ENCODE measurements at places on chromosomes 13 and 19.

DNA sequence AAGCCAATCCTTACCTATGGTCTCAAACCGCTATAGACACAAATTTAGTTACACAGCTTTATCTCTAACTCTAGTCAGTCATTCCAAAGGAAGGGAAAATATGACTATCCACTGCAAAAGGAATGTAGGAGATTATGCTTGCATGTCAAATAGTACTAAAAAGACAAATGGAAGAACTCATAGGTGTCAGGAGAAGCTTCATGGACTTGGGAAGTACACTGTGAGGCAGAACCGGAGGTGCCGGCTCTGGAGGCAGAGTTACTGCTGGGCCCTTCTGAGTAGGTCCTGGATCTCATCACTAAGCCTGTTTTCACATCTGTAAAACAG lies 97.5 kb downstream of the FOXO1 start:
- no peak for DNase-seq

DNA sequence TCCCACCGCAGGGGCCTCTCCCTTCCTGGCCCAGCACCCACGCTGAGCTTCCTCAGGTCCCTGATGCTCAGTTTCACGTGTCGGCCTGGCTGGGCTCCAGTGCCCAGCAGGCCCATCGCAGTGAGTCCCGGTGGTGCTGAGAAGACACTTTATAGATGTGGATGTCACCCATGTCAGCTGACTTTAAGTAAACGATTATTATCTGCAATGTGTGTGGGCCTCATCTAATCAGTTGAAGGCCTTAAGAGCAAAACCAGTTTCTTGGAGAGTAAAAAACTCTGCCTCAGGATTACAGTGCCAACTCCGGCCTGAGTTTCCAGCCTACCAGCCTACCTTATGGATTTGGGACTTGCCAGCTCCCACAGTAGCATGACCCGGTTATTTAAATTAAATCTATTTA lies 17.3 kb upstream of the SMIM17 start:
- no peak for DNase-seq

DNA sequence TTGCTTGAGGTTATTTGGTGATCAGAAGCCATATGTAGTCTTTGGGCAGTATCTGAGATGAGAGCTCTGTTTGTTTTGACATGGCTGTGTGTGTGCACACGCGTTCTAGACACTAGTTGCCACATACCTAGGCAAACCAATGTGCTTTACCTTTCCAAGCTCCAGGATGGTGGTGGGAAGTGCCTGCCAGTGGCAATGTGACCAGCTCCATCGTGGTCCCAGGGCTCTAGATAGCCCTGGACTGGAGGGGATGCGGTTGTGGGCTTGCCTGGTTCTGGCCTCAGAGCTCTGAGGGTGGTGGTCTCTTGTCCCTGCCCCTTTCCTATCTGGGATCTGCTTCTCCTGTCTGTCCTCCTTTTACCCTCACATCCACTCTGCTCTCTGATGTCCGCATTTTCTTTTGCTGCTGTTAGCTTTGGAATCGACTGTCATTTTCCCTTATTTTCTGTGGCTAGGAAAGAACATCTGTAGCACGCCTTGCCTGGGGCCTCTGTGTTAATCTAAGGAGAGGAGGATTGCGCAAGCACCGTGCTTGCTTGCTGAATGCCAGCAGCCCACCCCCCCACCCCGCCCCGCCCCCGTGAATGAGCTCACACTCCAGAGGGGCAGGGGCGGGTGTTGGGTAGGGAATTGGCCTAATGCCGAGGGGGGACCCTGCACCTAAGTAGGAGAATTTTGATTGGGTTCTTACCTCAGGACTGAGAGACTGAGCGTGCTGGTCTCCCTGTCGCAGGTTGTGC lies 89.5 kb downstream of the ARHGEF7 start:
- no peak for DNase-seq

DNA sequence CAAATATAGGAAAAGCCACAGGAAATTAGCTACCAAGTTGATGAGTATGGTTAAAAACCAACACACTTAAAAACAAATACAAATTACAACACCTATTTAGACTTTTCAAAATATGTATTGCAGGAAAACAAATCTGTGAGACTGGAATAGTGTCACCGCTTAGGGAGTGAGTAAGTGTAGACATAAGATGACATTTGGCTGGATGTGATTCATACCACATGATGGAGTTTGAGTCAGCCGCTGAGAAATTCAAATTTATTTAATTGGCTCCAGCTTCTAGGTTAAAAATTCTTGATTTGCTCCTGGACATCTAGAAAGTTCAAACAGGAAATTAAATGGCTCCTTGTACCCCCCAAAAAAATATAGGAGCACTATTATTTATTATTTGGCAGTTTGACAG lies 531.7 kb downstream of the SLITRK1 start:
- no peak for DNase-seq

DNA sequence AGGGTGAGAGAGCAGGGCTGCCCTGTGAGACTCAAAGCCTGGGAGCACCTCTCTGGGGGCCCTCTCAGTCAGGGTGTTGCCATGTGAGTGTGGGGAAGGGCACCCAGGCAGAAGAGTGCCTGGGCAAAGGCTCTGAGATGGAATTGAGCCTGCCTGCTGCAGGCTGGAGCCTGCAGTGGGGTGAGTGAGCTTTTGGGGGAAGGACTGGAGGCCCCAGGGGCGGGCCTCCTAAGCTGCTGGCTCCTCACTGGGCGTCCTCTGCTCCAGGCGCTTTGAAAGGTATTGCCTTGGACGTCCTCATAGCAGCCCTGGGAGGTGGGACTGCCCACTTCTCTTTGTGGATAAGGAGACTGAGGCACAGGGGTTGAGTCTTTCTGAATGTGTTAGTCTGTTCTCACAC lies 60.3 kb downstream of the ARHGEF7 start:
- DNase-seq, result no peak

DNA sequence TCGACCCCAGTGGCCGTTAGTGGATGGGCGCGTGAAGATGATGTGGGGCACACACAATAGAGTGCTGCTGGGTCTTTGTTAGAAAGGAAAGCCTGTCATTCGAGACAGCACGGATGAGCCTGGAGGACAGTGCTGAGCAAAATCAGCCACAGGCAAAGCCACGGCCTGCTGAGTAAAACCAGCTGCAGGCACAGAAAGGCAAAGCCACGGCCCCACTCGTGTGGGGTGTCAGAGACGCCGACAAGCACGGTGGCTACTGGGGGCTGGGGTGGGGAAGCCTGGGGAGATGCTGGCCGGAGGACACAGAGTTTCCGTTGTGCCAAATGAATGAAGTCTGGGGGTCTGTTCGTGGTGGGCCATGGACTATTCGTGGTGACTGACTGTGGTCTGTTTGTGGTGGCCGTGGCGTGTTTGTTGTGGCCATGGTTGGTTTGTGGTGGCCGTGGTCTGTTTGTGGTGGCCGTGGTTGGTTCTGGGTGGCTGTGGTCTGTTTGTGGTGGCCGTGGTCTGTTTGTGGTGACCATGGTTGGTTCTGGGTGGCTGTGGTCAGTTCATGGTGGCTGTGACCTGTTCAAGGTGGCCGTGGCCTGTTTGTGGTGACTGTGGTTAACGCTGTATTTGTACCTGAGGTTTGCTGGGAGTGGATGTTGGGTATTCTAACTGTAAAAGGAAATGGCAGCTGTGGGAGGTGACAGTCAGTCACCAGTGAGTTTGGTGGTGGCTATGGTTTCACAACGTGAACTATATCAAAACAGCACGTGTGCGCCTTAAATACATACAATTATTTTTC lies 36.3 kb downstream of the MCF2L start:
- no peak for DNase-seq

GRCh38 chr19:30545752-30546151 lies 173.6 kb downstream of the ZNF536 start:
- DNase-seq, result no peak

GRCh38 chr13:66844933-66845332 lies 385.2 kb downstream of the PCDH9 start:
- no peak for DNase-seq

DNA sequence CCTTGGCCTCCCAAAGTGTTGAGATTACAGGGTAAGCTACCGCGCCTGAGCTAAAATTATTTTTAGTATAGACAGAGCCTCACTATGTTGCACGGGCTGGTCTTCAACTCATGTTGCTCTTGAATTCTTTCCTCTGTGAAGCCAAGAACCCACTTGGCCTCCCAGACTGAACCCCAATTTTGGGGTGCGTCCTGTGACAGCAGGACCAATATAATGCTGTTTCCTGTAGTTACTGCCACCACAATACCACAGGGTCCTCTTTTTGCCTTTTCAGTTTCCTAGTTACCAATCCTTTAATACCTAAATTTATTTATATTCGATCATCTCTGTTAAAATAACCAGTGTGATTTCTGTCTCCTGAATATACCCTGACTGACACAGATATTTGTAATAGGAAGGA lies 32.9 kb downstream of the TSKS start:
- DNase-seq, result no peak

- DNase-seq, result no peak
Observed at GRCh38 chr13:108495646-108496361, 133.6 kb upstream of the MYO16 start.

GRCh38 chr19:10871711-10872545 lies 575 bp downstream of the CARM1 start:
- DNase-seq, result peak; percentile 42

GRCh38 chr13:49110122-49110912 lies 109.8 kb upstream of the MLNR start:
- DNase-seq, result peak; percentile 57

DNA sequence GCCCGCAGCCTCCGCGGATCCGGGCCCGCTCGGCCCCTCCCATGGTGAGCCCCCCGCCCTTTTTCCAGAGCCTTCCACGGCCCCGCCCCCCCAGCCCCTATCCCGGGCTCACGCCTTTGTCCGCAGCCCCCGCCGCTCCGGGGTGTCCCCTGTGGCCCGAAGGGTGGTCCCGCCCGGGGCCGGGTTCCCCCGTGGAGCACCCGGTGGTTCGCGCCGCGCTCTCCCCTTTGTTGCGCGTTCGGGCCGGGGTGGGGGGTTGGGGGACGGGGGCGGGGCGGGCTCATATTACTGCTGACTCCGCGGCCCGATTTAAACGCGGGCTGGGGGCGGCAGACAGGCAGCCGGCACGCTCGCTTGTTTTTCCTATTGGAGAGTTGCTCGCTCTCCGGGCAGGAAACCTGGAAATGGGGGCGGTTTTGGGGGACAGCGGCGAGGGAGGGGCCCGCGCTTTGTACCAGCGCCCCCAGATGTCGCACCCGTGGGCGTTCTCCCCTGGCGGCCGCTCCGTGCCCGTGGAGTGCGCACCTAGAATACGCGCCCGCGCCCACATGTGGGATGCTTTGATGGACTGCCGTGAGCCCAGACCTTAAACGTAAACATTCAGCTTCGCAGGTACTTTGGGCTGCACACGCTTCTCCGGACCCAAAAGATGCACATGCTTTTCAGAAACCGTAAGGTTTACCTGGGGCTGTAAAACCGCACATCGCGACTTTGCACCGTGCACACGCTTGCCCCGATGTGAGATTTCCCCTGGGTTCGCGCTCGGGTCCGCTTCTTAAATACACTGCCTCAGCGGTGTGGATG lies 699 bp downstream of the PTOV1 start:
- no peak for DNase-seq

- DNase-seq, result peak; percentile 31
Observed at GRCh38 chr13:50512474-50513299, 330.8 kb downstream of the DLEU7 start.

DNA sequence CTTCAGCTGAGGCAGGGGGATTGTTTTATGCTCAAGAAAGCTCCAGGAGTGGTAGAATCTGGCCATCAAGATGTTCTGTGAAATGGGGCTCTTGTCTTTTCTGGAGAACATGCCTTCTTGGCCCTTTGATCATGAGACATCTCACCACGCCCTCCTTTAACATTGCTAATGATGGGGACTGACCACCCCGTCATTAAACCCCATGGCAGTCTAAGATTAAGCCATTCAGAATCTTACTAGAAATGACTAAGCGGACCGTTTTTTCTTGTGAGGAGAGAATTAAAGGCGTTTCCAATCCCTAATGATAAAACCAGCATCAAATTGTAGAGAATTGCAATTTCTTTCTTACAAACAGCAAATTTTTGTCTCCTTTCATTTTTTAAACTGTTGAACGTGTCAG lies 89.4 kb downstream of the COL4A2 start:
- DNase-seq, result no peak

- no peak for DNase-seq
Observed at GRCh38 chr13:91652404-91653301, 254.2 kb downstream of the GPC5 start.

GRCh38 chr13:47081246-47081645 lies 184.4 kb upstream of the HTR2A start:
- no peak for DNase-seq

DNA sequence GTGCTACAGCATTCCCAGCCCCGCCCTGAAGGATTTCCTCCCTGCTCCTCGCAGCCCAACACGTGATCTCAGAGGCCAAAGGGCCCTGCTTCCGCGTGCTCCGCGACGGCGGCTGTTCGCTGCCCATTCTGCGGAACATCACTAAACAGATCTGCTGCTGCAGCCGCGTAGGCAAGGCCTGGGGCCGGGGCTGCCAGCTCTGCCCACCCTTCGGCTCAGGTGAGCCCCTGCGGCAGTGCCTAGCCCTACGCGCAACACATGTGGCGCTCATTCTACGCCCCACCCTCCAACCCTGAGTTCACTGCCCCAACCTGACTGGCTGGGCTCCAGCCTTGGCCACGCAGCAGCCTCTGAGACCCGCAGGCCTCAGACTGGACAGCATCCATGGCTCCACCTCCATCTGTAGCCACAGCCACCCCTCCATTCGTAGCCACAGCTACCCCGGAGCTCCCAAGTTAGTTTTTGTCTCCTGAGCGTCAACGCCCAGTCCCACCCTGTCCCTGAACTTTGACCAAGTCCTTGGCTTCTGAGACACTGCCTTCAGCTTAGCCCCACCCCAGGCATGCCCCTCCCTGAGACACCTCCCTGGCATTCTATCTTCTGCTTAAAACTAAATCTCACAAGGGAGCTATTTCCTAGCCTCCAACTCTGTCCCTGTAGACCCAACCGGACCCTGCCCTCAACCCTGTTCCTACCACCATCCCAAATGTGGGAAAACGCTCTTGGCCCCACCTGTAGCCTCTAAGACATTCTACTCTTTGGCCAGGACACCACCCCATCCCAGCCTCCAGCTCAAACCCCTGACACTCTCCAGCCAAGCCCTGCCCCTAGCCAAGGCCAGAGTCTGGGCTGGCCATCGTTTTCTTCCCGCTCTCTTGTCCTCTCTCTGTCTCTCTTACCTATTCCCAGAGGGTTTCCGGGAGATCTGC lies 6.4 kb downstream of the LTBP4 start:
- no peak for DNase-seq
